Psoas muscle (tissue), 8 donors: ENCODE measurements at places on chromosomes 16 and 17. TPM values are rescaled to one million over a fixed set of nuclear protein-coding genes. Genes with fewer than 3 reads are reported as not detected.

ZSCAN32 gene
- 4.7 TPM for total RNA-seq

GRCh38 chr17:77493238-77493820 lies 352.6 kb downstream of the SEC14L1 start:
- no peak overlapping the region for H3K4me3 ChIP-seq
- no peaks in the 10 kb centered on the region for H3K27me3 ChIP-seq
- H3K36me3 ChIP-seq, result peaks cover 75% of the 10 kb centered on the region
- peaks cover 19% of the 10 kb centered on the region for H3K4me1 ChIP-seq
- no peak for DNase-seq

EME1 gene
- total RNA-seq, result not detected

GRCh38 chr16:68040506-68041288 lies 17.6 kb downstream of the DUS2 start:
- no peaks in the 10 kb centered on the region for H3K27me3 ChIP-seq
- H3K27ac ChIP-seq, result no peak overlapping the region
- peak; percentile 80 for DNase-seq
- H3K4me1 ChIP-seq, result peaks cover 4% of the 10 kb centered on the region

GRCh38 chr17:77884967-77885641 lies 73.4 kb upstream of the TNRC6C start:
- DNase-seq, result no peak
- H3K4me1 ChIP-seq, result peaks cover 16% of the 10 kb centered on the region
- H3K27me3 ChIP-seq, result no peaks in the 10 kb centered on the region
- no peak overlapping the region for H3K27ac ChIP-seq
- H3K36me3 ChIP-seq, result no peaks in the 10 kb centered on the region

C17orf58 gene
- total RNA-seq, result 4.9 TPM

MEOX1 gene
- 6.4 TPM for total RNA-seq

GRCh38 chr17:41140360-41141131 lies at the start of gene KRTAP4-6:
KRTAP4-6 (minus strand) TSS chr17:41140544; CDS start chr17:41140487, 57 bp downstream.
- DNase-seq, result no peak
- H3K4me1 ChIP-seq, result no peaks in the 10 kb centered on the region
- no peaks in the 10 kb centered on the region for H3K36me3 ChIP-seq
- H3K27me3 ChIP-seq, result no peaks in the 10 kb centered on the region

DNA sequence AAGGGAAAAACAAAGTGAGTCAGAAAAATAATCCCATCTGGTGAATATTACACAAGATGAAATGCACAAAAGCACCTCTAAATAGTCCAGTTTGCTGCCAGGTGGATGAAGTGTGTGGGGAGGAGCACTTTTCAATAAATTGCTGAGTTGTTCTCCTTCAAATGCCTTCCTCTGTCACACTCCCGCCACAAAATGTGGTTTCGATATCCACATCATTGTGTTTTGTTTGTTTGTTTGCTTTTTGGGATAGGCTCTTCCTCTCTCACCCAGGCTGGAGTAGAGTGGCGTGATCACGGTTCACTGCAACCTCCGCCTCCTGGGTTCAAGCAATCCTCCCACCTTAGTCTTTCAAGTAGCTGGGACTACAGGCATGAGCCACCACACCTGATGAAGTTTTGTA lies 24.6 kb upstream of the SHISA9 start:
- DNase-seq, result no peak
- no peak overlapping the region for H3K4me3 ChIP-seq
- no peaks in the 10 kb centered on the region for H3K36me3 ChIP-seq

TLCD1 gene
- not detected for total RNA-seq

DNA sequence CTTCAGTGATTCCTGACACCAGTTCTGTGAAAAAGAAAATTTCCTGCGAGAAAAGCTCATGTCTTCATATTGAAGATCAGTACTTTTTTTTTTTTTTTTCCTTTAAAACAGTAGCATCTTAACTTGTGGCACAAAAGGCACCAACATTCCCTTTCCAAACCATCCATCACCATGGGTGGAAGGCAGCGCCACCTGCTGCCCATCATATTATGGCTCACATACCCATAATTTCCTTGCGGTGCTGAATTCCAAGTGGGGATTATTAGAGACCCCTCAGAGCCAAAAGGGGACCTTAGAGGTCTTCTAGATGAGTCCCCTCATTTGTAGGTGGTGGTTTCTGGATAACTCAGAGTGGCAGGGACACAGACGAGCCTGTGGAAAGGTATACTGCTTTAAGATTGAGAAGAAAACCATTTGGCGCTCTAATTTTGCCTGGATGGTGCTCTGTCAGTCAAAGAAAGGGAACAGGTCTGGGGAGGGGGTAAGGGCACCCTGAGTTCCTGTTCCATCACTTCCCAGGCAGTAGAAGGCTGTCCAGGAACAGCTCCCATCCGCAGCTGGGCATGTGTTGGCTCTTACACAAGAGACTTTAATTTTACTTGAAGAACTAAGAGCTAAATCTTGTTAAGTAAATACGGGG lies 7.9 kb upstream of the SOST start:
- H3K27me3 ChIP-seq, result no peaks in the 10 kb centered on the region
- H3K4me1 ChIP-seq, result peaks cover 29% of the 10 kb centered on the region
- H3K4me3 ChIP-seq, result no peak overlapping the region

DNAAF8 gene
- total RNA-seq, result 0.71 TPM

GRCh38 chr17:44112284-44113280 lies 10.9 kb downstream of the HDAC5 start:
- peak; percentile 96 for DNase-seq
- peaks cover 90% of the 10 kb centered on the region for H3K4me1 ChIP-seq
- no peaks in the 10 kb centered on the region for H3K27me3 ChIP-seq
- no peak overlapping the region for H3K4me3 ChIP-seq
- peaks cover 30% of the 10 kb centered on the region for H3K36me3 ChIP-seq

DNA sequence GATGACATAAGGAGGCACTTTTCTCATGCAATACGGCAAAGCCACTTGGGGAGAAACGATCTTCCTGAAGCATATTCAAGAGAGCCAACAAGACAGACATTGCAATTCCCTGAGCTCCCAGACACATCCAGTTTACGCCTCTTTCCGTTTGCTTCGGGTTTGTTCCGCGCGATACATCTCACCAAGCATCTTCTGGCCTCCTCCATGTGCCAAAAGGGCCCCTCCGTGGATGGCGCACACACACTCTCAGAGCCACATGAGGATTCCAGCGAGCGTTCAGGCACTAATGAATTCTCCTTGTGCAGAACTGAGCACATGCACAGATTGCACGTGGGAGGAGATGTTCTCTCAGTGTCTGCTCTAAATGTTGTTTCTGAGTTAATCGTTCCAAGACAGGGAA lies 146.7 kb upstream of the SHISA6 start:
- H3K4me1 ChIP-seq, result no peaks in the 10 kb centered on the region
- no peak overlapping the region for H3K4me3 ChIP-seq
- no peak for DNase-seq
- no peaks in the 10 kb centered on the region for H3K27me3 ChIP-seq
- no peak overlapping the region for H3K27ac ChIP-seq

PMP22 gene
- 317 TPM for total RNA-seq

ATF7IP2 gene
- 2.5 TPM for total RNA-seq

OR1E2 gene
- not detected for total RNA-seq

DNA sequence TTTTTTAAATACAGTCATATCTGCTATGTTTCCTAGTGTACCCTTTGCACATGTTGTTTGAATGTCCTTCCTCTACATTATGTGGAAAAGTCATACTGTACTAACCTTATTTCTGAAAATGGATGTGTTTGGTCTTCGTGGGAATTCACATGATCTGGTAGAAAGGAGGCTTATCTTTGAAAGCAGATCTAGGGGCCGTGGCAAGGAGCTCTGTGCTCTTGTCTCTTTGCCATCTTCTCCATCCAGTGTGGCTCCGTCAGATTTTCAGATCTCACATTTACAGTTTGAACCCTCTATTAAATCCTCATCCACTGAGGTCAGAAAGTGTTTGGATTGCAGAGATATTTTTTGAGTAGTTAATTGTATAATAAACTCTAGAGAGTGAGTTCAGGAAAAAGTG lies 32.9 kb downstream of the MAP2K4 start:
- no peaks in the 10 kb centered on the region for H3K36me3 ChIP-seq
- no peak for DNase-seq
- H3K27me3 ChIP-seq, result no peaks in the 10 kb centered on the region
- H3K4me3 ChIP-seq, result no peak overlapping the region

CHRNE gene
- total RNA-seq, result 0.22 TPM

DNA sequence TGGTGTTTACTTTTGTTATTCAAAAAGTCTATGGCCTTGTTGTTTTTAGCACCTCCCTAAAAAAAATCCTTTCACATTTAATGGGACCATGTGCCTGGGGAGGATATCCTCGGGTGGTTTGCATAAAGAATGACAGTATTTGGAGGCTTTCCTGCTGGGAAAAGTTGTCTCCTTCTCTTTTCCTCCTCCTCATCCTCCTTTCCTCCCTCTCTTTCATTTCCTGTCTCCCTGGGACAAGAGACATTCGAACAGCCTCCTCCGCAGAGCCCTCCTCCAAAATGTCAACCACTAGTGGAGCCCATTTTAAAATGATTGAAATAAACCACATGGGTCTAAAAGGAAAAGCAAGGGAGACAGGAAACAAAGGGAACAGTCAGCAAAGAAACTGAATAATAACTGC lies 67.4 kb downstream of the MYH13 start:
- H3K4me3 ChIP-seq, result no peak overlapping the region
- no peaks in the 10 kb centered on the region for H3K36me3 ChIP-seq
- DNase-seq, result no peak

- H3K36me3 ChIP-seq, result no peaks in the 10 kb centered on the region
- no peak overlapping the region for H3K27ac ChIP-seq
- H3K4me3 ChIP-seq, result no peak overlapping the region
- no peak for DNase-seq
- H3K4me1 ChIP-seq, result no peaks in the 10 kb centered on the region
Observed at GRCh38 chr17:80095038-80095843, 6.1 kb upstream of the GAA start.

- H3K4me1 ChIP-seq, result peaks cover 88% of the 10 kb centered on the region
- no peaks in the 10 kb centered on the region for H3K36me3 ChIP-seq
Observed at GRCh38 chr17:57365420-57365819, 109.1 kb downstream of the MSI2 start.

DNA sequence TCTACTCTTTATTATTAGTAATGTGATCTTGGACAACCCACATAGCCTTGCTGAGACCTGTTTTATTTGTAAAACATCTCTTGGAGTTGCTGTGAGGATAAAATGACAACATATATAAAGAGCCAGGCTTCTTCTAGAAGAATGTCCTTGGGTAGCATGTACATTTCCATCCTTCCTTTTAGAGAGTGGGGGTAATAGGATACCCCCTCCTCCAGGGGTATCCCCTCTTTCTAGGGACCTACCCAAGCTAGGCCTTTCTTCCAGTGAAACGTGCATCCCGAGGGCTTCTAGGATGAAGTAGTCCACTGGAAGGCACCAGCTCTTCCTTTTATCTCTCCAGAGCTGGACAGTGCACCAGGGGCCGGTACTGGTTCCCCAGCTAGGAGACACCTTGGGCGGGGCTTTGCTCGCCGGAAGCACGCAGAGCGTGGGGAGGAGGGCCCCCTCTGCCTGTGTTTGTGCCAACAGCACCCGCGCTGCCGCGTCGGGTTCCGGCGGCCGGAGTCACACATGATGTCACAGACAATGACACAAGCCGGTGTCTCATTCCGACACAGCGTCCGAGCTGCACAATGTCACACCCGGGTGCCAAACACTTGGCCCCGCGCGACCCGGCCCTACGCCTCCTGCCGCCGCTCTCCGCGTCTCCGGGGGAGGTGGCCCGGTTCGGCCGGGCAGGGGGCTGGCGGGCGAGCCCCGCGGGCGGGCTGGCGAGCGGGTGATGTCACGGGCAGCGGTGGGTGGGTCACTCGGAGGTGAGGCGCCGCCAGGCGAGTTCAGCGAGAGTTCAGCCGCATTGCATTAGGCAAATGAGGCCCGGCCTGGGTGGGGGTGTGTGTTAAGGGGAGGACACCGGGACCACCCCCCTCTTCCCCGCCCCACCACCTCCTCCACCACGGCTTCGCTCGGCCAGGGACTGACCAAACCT lies 23.4 kb downstream of the GJD3 start:
- peaks cover 79% of the 10 kb centered on the region for H3K4me1 ChIP-seq
- no peaks in the 10 kb centered on the region for H3K27me3 ChIP-seq
- peaks cover 10% of the 10 kb centered on the region for H3K36me3 ChIP-seq
- peak overlapping the region; percentile 93 for H3K27ac ChIP-seq
- peak overlapping the region; percentile 81 for H3K4me3 ChIP-seq

DNA sequence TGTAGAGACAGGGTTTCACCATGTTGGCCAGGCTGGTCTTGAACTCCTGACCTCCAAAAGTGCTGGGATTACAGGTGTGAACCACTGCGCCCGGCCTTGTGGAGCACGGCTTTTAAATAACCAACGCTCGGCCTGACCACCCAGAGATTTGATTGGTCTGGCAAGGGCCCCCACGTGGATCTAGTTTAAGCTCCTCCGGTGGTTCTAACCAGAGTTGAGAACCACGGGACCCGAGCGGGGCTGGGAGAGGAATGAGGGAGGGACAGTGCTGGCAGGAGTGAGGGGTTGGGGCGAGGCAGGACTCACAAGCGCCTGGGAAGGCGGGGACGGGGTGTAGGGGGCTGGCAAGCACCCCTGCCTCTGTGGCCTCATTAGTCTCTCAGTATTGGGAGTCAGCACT lies 3.0 kb downstream of the NLRC3 start:
- no peaks in the 10 kb centered on the region for H3K27me3 ChIP-seq
- no peak overlapping the region for H3K27ac ChIP-seq
- no peaks in the 10 kb centered on the region for H3K36me3 ChIP-seq
- peak; percentile 39 for DNase-seq
- H3K4me1 ChIP-seq, result no peaks in the 10 kb centered on the region

CACNA1H gene
- 3.4 TPM for total RNA-seq

ASPA gene
- total RNA-seq, result 2.9 TPM

DNA sequence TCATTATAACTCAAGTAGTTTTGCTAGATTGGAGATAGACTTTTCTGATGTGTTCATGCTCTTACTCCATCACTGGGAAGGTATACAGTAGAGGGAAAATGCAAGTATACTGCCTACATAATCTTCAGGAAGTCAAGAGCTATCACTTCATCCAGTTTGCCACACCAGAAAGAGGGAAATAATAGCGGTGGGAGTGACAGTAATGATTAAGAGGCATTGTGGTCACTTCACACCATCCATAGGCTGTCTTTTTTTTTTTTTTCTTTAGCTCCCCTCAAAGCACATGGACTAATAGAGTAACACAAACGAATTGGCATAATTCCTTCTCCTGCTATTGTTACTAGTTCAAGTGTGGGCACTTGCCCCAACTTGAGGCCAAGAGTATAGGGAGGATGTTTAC lies 28.4 kb upstream of the HLF start:
- H3K27ac ChIP-seq, result no peak overlapping the region
- peaks cover 6% of the 10 kb centered on the region for H3K4me1 ChIP-seq
- no peaks in the 10 kb centered on the region for H3K36me3 ChIP-seq
- H3K4me3 ChIP-seq, result no peak overlapping the region
- H3K27me3 ChIP-seq, result no peaks in the 10 kb centered on the region
- DNase-seq, result no peak

RILP gene
- 23.3 TPM for total RNA-seq

TBC1D3H gene
- not detected for total RNA-seq

GRCh38 chr16:1812732-1813163 lies 13.9 kb downstream of the HAGH start:
- H3K27ac ChIP-seq, result no peak overlapping the region
- no peaks in the 10 kb centered on the region for H3K27me3 ChIP-seq
- no peak for DNase-seq
- peaks cover 66% of the 10 kb centered on the region for H3K36me3 ChIP-seq
- H3K4me1 ChIP-seq, result no peaks in the 10 kb centered on the region
- H3K4me3 ChIP-seq, result no peak overlapping the region
